ENCODE measurements at places on chromosomes 1 and 21.
A peak's percentile ranks its signal among the peaks of the same experiment; 100 is the strongest.

GRCh38 chr1:245156736-245157505, 2.1 kb downstream of the KIF26B start:
- peak overlapping the region; percentile 58 for H3K4me3 ChIP-seq
- H3K27me3 ChIP-seq = no peaks in the 10 kb centered on the region
- H3K4me1 ChIP-seq = peaks cover 9% of the 10 kb centered on the region
- H3K36me3 ChIP-seq = peaks cover 44% of the 10 kb centered on the region
- no peak for DNase-seq
- H3K27ac ChIP-seq = no peak overlapping the region

DNA sequence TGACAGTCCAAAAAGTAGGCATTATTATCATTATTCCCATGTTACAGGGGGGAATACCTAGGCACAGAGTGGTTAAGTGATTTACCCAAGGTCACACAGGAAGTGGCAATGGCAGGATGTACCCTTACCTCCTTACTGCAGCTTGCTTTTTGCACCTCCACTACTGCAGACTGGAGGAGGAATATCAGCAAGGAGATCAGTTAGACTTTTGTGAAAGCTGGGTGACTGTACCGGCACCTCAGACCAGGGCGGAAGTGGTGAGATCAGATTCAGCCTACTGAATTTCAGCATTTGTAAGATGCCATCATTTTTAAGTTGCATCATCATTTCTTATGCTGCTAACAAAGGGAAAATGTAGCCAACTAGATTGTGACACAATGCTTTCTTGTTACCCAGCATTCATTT, 4.5 kb downstream of the ADARB1 start:
- H3K4me3 ChIP-seq = no peak overlapping the region
- H3K36me3 ChIP-seq = no peaks in the 10 kb centered on the region
- no peak overlapping the region for H3K27ac ChIP-seq
- peaks cover 5% of the 10 kb centered on the region for H3K4me1 ChIP-seq
- H3K27me3 ChIP-seq = peaks cover 12% of the 10 kb centered on the region

- H3K27ac ChIP-seq = no peak overlapping the region
- H3K27me3 ChIP-seq = no peaks in the 10 kb centered on the region
- H3K4me3 ChIP-seq = no peak overlapping the region
- DNase-seq = no peak
- H3K36me3 ChIP-seq = peaks cover 3% of the 10 kb centered on the region
- no peaks in the 10 kb centered on the region for H3K4me1 ChIP-seq
Measured at GRCh38 chr1:28779751-28780408, 32.1 kb upstream of the OPRD1 start.

DNA sequence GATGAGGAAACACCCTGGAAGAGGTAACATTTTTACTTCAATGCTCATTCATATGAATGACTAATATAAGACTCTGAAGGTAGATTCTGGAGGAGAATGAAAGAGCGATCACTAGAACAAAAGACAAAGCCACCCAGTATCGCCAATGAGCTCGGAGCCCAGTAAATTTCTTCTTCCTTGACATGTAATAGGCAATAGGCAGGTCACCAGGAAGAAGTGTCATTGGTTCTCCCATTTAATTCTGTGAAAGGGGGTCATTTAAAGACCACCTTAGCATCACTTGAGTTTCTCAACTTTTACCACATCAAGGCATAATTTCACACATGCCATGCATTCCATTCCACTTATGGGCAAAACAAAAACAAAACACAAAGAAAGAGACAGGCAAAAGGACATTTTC, 7.9 kb downstream of the TNFSF18 start:
- H3K36me3 ChIP-seq = no peaks in the 10 kb centered on the region
- DNase-seq = no peak
- no peak overlapping the region for H3K27ac ChIP-seq
- peaks cover 2% of the 10 kb centered on the region for H3K4me1 ChIP-seq
- H3K4me3 ChIP-seq = no peak overlapping the region

- DNase-seq = no peak
- no peak overlapping the region for H3K27ac ChIP-seq
- H3K4me3 ChIP-seq = no peak overlapping the region
- H3K36me3 ChIP-seq = no peaks in the 10 kb centered on the region
- H3K4me1 ChIP-seq = no peaks in the 10 kb centered on the region
Measured at GRCh38 chr1:244941121-244941520, 76.8 kb upstream of the HNRNPU start.

DNA sequence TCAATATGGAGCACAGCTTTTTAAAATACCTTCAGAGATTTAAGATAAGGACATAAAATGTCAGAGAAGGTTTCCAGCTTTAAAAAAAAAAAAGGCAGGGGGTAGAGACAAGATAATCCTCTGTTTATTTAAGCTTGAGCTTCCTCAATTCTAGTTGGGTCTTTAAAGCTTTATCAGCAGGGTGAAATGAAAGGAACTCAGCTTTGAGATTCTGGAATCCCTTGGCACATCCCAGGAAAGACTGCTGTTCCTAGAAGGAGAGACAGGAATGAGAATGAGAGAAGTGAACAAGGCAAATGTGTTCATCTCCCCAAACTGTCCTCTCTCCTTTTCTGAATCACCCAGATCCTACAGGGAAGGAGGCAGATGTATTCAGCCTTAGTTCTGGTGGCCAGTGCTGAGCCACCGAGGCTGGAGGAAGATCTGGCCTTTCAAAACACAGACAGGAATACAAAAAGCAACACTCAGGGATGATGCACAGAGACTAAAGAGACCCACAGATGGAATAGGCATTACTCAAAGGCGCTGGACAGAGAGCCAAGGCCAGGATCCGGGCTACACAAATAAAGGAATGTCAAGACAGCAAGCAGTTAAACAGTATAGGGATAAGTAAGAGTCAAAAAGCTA, 385.8 kb upstream of the DUSP10 start:
- H3K4me1 ChIP-seq = no peaks in the 10 kb centered on the region
- no peak overlapping the region for H3K27ac ChIP-seq
- DNase-seq = no peak
- no peaks in the 10 kb centered on the region for H3K27me3 ChIP-seq
- no peak overlapping the region for H3K4me3 ChIP-seq

- no peak overlapping the region for H3K27ac ChIP-seq
- no peak for DNase-seq
- H3K36me3 ChIP-seq = peaks cover 73% of the 10 kb centered on the region
- no peaks in the 10 kb centered on the region for H3K4me1 ChIP-seq
- no peaks in the 10 kb centered on the region for H3K27me3 ChIP-seq
Measured at GRCh38 chr1:226276077-226276682, 32.8 kb downstream of the LIN9 start.

- no peaks in the 10 kb centered on the region for H3K4me1 ChIP-seq
- H3K4me3 ChIP-seq = no peak overlapping the region
- no peak for DNase-seq
Measured at GRCh38 chr1:17915511-17916197, 160.5 kb downstream of the ACTL8 start.

DNA sequence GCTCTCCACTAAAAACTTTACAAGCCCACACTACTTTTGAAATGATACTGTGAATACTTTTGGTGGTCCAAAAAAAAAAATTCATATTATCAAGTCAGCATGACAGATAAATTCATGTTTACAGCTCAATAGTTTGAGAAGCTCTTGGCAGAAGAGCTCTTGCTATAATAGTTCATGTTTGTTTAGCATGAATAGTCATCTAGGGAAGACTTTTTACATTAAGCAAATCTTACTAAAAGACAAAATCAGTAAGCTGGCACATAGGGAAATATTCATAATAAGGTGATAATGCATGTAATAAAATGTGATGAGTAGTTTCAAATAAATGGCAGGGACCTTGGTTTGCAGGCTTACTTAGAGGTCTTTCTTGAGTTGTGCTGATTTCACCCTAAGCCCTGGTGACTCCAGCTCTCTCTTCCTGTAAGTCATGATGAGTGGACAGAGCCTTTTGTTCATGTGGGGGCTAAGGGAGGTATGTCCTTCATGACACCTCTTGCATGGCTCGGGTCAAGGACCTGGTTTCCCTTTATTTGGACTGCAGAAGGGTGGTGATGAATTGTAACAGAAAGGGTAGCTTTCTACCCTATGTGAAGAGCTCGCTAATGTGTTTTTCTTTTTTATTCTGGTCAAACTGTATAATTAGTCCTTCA, 166.7 kb downstream of the GABPA start:
- no peak overlapping the region for H3K4me3 ChIP-seq
- DNase-seq = no peak
- H3K36me3 ChIP-seq = peaks cover 82% of the 10 kb centered on the region
- H3K27me3 ChIP-seq = no peaks in the 10 kb centered on the region
- H3K27ac ChIP-seq = no peak overlapping the region
- H3K4me1 ChIP-seq = no peaks in the 10 kb centered on the region

DNA sequence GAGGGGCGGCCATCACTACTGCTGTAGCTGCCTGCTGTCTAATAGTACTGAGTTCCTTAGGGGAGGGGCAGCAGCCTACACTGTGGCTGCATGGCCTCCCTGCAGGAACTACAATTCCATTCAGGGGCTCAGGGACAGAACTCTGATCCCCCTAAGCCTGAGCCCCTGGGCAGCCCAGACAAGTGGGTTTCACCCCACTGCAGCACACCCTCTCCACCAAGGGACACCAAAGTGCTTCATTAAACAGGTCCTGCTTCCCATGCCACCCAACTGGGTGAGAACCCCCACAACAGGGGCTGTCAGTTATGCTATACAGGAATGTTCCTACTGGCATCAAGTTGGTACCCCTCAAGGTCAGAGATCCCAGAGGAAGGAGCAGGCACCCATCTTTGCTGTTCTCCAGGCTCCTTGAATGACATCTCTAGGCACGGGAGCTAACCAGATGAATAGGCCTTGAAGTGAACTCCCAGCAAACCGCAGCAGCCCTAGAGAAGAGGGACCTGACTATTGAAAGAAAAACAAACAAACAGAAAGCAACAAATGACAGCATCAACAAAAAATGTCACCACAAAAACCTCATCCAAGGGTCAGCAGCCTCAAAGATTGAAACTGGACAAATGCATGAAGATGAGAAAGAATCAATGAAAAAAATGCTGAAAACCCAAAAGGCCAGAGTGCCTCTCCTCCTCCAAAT, 437.4 kb downstream of the NUF2 start:
- DNase-seq = no peak
- H3K4me3 ChIP-seq = no peak overlapping the region
- no peaks in the 10 kb centered on the region for H3K4me1 ChIP-seq
- no peaks in the 10 kb centered on the region for H3K36me3 ChIP-seq

GRCh38 chr1:244370060-244370637, 81.6 kb downstream of the ADSS2 start:
- H3K4me3 ChIP-seq = no peak overlapping the region
- no peaks in the 10 kb centered on the region for H3K36me3 ChIP-seq
- no peaks in the 10 kb centered on the region for H3K27me3 ChIP-seq
- H3K4me1 ChIP-seq = no peaks in the 10 kb centered on the region
- no peak overlapping the region for H3K27ac ChIP-seq
- no peak for DNase-seq

GRCh38 chr1:182762536-182762935, 27.0 kb upstream of the NPL start:
- no peak overlapping the region for H3K4me3 ChIP-seq
- no peaks in the 10 kb centered on the region for H3K4me1 ChIP-seq
- no peak overlapping the region for H3K27ac ChIP-seq
- H3K27me3 ChIP-seq = peaks cover 6% of the 10 kb centered on the region

- H3K27me3 ChIP-seq = no peaks in the 10 kb centered on the region
- no peak for DNase-seq
- H3K4me3 ChIP-seq = no peak overlapping the region
Measured at GRCh38 chr1:186994897-186995296, 166.1 kb downstream of the PLA2G4A start.

GRCh38 chr1:75471252-75471651, 139.7 kb downstream of the SLC44A5 start:
- no peak overlapping the region for H3K27ac ChIP-seq
- H3K4me3 ChIP-seq = no peak overlapping the region
- H3K4me1 ChIP-seq = no peaks in the 10 kb centered on the region
- DNase-seq = peak; percentile 3
- H3K27me3 ChIP-seq = no peaks in the 10 kb centered on the region
- no peaks in the 10 kb centered on the region for H3K36me3 ChIP-seq

GRCh38 chr1:113452921-113453770, 62.8 kb downstream of the MAGI3 start:
- no peaks in the 10 kb centered on the region for H3K27me3 ChIP-seq
- DNase-seq = no peak
- H3K36me3 ChIP-seq = no peaks in the 10 kb centered on the region
- no peak overlapping the region for H3K27ac ChIP-seq
- H3K4me1 ChIP-seq = no peaks in the 10 kb centered on the region
- H3K4me3 ChIP-seq = no peak overlapping the region

DNA sequence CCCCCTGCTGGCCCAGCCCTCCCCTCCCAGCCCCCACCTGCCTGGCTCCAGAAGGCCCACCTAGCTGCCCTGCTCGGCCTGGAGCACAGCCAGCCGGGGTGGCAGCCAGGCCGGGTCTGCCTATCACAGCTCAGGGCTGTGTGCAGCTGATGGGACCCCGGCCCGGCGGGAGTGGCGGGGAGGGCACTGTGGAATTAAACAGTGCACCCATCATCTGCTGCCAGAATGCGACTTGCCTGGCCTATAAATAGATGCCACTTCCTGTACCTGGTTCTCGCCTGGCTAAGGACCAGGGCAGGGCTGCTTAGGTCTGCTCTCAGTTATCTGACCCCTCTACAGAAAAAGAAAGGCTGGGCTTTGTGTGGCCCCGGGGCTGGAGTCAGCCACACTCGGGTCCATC, 98.2 kb upstream of the VAMP3 start:
- H3K27ac ChIP-seq = no peak overlapping the region
- no peak for DNase-seq
- no peaks in the 10 kb centered on the region for H3K36me3 ChIP-seq
- H3K27me3 ChIP-seq = peaks cover 7% of the 10 kb centered on the region
- H3K4me1 ChIP-seq = peaks cover 32% of the 10 kb centered on the region

GRCh38 chr1:177703888-177704446, 265.9 kb downstream of the SEC16B start:
- H3K36me3 ChIP-seq = no peaks in the 10 kb centered on the region
- H3K4me1 ChIP-seq = no peaks in the 10 kb centered on the region
- no peak overlapping the region for H3K4me3 ChIP-seq
- DNase-seq = no peak
- H3K27me3 ChIP-seq = no peaks in the 10 kb centered on the region
- no peak overlapping the region for H3K27ac ChIP-seq

DNA sequence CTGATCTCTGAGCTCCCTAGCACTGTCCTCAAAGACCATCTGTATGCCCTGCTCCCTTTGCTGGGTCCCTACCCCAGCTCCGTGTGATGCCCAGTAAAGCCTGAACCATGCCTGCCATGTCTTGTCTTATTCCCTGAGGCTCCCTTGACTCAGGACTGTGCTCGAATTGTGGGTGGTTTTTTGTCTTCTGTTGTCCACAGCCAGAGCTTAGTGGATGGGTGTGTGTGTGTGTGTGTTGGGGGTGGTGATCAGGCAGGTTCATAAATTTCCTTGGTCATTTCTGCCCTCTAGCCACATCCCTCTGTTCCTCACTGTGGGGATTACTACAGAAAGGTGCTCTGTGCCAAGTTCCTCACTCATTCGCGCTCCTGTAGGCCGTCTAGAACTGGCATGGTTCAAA, 5.7 kb downstream of the GSTM5 start:
- no peak for DNase-seq
- no peaks in the 10 kb centered on the region for H3K27me3 ChIP-seq

DNA sequence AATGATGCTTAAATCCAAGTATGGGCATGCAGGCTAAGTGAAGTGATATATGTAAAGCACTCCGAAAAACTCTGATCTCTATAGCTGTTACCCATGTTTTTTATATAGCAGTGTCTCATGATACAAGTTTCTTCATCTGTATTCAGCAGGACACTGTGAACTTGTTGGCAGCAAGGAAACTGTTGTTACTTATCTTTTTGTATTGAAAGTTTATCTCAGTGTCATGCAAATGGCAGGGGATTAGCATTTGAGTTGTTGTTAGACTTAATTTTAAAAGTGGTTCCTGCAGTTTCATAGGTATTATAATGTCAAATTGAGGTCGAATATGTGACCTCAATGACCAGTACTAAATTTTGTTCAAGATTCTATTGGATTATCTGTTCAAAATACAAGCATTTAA, 47.9 kb downstream of the NCAM2 start:
- H3K36me3 ChIP-seq = no peaks in the 10 kb centered on the region
- no peaks in the 10 kb centered on the region for H3K27me3 ChIP-seq
- H3K27ac ChIP-seq = no peak overlapping the region
- no peak overlapping the region for H3K4me3 ChIP-seq

All from neuronal stem cell (in vitro differentiated cells).